ENCODE measurements at places on chromosomes 11 and 22.

- no peak for DNase-seq
Measured at GRCh38 chr11:106321601-106322000, 244.1 kb downstream of the AASDHPPT start.

DNA sequence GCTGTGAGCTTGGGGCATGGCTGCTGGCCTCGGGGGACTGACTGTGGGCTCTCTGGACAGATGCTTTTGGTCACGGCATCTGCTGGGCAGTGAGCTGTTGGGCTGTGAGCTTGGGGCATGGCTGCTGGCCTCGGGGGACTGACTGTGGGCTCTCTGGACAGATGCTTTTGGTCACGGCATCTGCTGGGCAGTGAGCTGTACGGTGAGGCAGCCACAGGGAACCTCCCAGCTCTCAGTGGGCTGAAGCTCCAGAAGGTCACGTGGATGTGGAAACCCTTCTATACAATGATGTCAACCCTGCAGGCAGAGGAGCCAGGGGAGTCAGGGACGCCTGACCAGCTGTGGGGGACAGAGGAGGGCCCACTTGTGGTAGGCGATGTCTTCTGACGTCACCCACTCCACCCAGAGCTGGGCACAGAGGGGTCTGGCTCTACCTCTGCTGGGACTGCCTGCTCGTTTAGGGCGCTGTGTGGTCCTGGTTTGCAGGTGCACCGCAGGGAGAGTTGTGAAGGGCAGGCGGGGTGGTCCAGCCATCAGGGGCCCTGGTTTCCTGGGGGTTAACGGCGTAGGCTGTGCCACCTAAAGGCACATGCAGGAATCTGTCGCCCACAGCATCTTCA is 1331.3 kb downstream of the BRD1 start:
- DNase-seq: no peak

DNA sequence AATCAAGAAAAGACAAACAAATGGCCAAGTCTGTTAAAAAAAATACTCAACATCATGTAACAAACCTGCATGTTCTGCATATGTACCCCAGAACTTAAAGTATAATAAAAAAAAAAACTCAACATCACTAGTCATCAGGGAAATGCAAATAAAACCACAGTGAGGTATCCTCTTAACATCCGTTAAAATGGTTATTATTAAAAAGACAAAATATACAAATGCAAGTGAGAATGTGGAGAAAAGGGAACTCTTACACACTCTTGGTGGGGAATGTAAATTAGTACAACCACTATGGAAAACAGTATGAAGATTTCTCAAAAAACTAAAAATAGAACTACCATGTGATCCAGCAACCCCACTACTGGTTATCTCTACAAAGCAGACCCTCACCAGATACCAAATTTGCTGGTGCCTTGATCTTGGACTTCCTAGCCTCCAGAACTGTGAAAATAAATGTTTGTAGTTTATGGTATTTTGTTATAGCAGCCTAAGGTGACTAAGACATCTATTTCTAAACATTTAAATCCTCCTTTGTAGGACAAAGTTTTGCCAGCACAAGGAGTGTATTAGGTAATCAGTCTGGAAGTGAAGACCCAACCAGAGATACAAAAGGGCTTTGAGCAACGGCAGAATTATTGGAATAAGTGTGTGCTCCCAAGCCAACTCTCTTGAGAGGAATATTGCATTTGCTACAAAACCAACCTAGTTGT is 32.4 kb upstream of the SCUBE2 start:
- no peak for DNase-seq

- no peak for DNase-seq
Measured at GRCh38 chr11:97963528-97964331, 1057.0 kb upstream of the CNTN5 start.

DNA sequence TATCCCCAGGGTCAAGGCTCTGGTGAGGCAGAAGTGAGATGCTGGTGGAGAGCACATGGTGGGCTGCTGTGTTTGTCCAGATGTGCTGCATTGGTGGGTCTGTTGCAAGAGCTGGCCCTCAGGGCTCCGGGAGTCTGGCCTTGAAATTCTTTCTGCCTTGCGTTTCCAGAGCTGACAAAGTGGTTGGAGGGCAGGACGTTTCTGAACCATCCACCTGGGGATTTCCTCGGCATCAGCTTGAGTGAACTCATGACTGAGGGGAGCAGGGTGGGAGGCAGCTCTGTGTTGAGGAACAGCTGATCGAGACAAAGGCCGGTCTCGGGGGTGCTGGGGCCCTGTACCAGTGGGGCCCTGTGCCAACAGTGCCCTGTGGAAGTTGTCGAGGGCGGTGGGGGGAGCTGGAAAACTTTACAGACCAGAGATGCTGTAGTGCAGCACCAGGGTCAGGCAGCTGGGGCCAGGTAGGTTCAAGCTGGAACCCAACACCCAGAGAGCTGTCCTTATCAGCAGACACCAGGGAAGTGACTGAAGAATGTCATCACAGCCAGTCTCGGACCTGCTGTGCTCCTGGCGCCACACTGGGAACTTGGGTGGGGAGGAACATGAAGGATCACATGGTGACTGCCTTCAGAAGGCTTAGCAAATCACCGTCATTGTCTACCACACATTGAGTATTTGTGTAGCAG is 4.9 kb downstream of the TSKU start:
- no peak for DNase-seq

DNA sequence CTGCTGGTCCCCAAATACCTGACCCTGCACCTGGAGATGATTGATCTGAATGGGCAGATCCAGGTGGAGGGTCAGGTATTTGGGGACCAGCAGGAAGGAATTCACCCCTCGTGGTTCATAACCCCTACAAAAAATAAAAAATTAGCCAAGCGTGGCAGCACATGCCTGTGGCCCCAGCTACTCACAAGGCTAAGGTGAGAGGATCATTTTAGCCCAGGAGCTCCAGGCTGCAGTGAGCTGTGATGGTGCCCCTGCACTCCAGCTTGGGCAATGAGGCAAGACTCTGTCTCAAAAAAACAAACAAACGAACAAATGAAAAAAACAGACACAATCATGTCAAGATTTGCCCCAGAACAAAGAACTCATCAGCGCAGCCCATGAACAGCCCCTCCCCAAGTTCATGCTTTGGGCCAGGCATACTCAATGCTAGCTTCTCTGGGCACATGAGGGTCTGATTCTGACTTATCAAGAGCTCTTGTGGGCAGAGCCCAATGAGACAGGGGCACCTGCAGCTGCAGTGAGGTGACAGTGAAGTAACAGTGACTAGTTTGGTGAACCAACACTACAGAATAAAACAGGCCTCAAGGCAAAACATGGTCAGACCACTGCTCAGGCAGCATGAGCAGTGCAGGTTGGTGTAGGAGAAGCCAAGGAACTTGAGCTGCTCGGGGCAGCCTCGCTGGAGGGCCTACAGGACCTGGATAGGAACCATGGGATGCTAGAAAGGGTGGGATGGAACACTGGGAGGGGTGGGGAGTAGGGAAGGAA is 10.2 kb upstream of the FCHSD2 start:
- DNase-seq: peak; percentile 80
